ENCODE measurements at places on chromosomes 7 and 10.
A peak's percentile ranks its signal among the peaks of the same experiment; 100 is the strongest.

DNA sequence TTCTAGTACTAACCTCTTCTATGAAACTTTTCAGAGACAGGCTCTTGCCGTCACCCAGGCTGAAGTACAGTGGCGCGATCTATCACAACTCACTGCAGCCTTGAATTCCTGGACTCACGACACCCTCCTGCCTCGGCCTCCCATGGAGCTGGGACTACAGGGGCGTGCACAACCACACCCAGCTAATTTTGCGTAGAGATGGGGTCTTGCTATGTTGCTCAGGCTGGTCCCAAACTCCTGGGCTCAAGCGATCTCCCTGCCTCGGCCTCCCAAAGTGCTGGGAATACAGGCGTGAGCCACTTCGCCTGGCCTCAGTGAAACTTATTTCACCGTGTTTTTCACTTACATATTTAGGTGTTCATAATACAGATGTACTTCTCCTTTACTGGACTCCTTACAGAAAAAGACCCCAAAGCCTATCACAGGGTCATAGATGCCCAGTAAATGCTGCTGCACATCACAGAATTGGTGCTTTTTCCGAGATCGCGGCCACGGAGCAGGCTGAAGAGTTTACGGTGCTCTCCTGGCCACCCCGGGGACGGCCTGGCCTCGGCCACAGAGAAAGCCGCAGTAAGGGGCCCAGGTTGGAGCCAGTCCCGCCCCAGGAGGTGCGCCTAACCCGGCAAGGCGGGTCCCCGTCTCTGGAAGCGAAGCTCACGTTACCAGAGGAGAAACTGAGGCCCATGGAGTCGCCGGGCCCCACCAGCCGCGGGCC lies 595 bp downstream of the TBL2 start:
- peak; percentile 75 for DNase-seq

- DNase-seq = no peak
These were observed 47.1 kb upstream of the SVIL start for GRCh38 chr10:29681676-29682448.

GRCh38 chr10:48406204-48406603 lies 99.7 kb downstream of the MAPK8 start:
- DNase-seq = peak; percentile 96

GRCh38 chr7:128814499-128814898 lies 15.7 kb upstream of the FLNC start:
- DNase-seq = no peak

GRCh38 chr7:129665013-129665401 lies 53.5 kb downstream of the NRF1 start:
- no peak for DNase-seq

GRCh38 chr10:91694170-91694794 lies 61.4 kb upstream of the PPP1R3C start:
- DNase-seq = peak; percentile 73

DNA sequence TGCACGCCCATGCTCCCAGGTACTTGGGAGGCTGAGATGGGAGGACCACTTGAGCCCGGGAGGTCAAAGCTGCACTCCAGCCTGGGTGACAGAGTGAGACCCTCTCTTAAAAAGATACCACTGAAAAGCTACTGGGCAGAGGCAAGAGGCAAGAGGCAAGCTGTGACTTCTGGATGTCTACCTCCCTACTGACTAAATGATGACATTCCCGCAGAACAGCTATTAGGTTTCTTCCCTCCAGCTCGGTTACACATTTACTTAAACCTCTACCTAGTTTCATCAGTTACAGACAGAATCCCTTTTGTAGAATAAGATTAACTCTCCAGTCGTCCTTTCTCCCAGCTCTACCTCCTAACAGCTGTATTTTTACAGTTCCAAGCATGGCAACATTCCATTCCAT lies 21.2 kb downstream of the RHEB start:
- no peak for DNase-seq

- DNase-seq = no peak
These were observed 403.2 kb downstream of the RPS24 start for GRCh38 chr10:78436706-78437406.

DNA sequence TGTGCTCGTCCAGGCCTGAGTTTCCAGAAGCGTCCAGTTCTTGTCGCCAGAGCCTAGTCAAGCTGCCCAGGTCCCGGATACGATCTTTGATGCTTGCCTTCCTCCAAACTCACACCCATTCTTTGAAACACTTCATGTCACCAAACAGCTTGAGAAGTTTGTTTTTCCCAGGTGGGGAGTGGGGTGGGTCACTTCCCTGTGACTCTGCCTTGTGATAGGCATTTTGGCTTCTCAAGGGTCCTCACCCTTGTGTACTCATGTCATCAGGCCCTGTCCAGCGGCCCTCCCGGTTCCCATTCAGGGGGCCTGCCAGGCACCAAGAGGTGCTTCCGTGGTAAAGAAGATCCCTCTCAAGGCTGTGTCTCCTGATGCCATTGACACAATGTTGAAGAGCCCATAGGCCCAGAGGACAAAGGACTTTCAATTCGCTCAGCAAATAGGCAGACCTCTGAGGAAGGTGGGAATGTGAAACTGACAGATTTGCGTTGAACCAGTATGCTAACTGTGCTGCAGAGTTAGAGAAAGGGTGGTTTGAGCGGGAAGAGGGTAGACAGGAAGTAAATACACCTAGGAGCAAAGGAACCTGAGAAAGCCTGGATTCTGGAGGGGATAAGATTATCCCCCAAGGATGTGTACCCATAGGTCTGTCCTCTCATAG lies 24.7 kb upstream of the SFTPA1 start:
- DNase-seq = peak; percentile 8

DNA sequence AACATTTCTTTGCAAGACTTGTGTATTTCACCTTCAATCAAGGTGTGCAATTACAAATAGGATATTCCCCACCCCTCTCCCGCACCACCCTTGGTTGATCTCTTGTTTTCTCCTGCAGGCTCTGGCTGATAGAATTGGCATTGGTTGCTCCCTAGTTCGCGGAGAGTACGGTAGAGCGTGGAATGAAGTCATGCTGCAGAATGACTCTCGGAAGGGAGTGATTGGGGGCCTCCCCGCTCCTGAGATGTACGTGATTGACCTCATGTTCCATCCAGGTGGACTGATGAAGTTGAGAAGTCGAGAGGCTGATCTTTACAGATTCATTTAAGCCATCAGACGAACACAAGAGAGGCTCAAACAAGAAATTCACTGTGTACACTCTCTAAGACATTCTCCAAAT lies 58.2 kb upstream of the MSRB2 start:
- no peak for DNase-seq

GRCh38 chr7:16021851-16022250 lies 335.4 kb upstream of the MEOX2 start:
- DNase-seq = no peak
